ENCODE measurements at places on chromosomes 6 and 20.

- DNase-seq: no peak
Observed at GRCh38 chr20:14609328-14610221, 272.2 kb upstream of the FLRT3 start.

DNA sequence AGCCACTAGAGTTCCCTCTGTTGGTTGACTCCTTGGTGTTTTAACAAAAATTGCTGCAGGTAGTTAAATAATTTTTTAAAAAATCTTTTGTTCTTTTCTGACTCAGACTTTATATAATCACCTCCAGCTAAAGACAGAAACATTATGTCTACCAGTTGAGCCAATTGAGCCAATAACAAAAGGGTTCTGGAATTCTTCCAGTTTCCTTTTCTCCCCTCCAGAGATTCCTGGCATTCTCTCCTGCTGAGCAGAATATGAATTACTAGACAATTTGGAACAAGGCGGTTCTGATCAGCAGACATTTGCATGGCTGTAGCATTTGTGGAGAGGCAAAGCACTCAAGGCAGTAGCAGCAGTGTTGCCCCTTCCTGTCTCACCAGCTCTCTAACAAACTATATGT, 144.0 kb upstream of the SLC35B3 start:
- DNase-seq: no peak

DNA sequence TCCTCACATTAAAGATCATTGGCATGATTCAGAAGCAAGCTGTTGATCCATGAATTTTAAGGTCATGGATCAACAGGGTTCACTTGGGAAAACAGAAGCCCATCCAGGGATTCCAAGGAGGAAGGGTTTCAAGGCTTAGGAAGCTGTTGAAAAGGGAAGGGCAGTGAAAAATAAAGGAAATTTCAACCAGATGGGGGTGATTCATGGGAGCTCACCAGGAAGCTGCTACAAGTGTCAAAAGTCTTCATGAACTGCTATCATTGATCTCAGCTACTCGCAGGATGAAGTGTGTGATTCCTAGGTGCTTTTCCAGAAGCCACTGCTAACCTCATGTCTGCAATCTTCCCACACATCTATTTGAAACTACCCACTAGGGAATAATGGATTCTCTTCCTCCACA, 26.2 kb downstream of the ADTRP start:
- no peak for DNase-seq

GRCh38 chr6:137794516-137795201, 72.4 kb upstream of the TNFAIP3 start:
- no peak for DNase-seq

- no peak for DNase-seq
Observed at GRCh38 chr20:18665135-18665534, 77.3 kb downstream of the DTD1 start.

DNA sequence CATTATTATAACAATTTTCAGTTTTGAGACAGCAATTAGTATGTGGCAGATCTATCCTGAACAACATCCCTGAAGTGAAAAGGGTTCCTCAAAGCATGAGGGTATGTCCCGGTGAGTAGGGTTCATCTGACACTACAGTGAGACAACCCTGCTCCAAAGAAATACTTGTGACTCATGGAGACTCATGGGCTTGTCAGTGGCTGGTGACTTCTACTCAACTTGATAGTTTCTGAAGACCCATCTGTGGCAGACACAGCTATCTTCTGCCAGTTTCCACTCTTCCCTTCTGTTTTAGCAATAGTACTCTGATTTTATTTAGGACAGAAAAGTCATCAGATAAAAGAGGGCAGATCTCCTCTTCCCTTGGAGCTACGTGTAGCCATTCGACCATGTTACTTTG, 41.4 kb downstream of the MAP3K7 start:
- no peak for DNase-seq

- DNase-seq: no peak
Observed at GRCh38 chr6:22313796-22314195, 17.0 kb upstream of the PRL start.

DNA sequence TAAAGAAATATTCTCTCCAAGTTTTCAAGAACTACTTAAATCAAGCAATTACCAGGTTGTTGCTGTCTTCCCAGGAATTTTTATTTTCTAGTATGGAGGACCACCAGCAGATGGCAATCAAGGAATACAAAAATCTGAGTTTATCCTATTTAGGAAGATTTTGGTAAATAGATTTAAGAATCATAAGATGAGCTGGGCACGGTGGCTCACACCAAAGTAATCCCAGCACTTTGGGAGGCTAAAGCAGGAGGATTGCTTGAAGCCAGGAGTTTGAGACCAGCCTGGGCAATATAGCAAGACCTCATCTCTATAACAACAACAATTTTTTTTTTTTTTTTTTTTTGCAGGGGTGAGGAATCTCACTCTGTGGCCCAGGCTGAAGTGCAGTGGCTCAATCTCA, 19.3 kb upstream of the SEC63 start:
- DNase-seq: no peak

GRCh38 chr6:40205801-40206200, 271.5 kb upstream of the MOCS1 start:
- DNase-seq: no peak

- no peak for DNase-seq
Observed at GRCh38 chr20:38804221-38804620, 1.3 kb upstream of the PPP1R16B start.

- DNase-seq: no peak
Observed at GRCh38 chr6:100464903-100465700, at the start of gene SIM1. Gene SIM1 (minus strand): TSS chr6:100464921. CDS start chr6:100463468, 1,453 bp downstream.

GRCh38 chr20:62433658-62434497, 6.5 kb upstream of the RBBP8NL start:
- DNase-seq: no peak

DNA sequence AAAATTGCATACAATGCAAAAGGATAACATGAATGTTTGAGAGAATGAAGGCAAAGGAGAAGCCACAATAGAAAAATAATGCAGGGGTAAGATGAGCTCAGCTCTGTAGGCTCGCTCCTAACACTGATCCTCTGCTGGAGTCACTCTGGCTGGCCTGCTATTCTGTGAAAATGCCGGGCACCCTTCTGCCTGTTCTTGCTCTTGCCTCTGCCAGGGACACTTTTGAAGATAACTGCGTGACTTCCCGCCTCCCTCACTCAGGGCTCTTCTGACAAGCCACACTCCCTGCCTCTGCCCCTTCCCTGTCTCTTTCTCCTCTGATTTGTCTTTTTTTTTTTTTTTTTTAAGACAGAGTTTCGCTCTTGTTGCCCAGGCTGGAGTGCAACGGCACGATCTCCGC, 35.3 kb upstream of the MYBL2 start:
- no peak for DNase-seq

GRCh38 chr20:19918965-19919329, 98.2 kb upstream of the NAA20 start:
- no peak for DNase-seq

- DNase-seq: no peak
Observed at GRCh38 chr6:37783025-37783855, 36.3 kb upstream of the ZFAND3 start.
